Activated CD4-positive, alpha-beta T cell treated with anti-CD3 and anti-CD28 coated beads for 4 hours (primary cell): ENCODE measurements at places on chromosomes 13 and 19.
A peak's percentile ranks its signal among the peaks of the same experiment; 100 is the strongest.

- no peak for DNase-seq
Observed at GRCh38 chr13:72457151-72457550, 270.3 kb downstream of the MZT1 start.

GRCh38 chr13:94613051-94613450, 11.4 kb downstream of the GPR180 start:
- no peak for DNase-seq

DNA sequence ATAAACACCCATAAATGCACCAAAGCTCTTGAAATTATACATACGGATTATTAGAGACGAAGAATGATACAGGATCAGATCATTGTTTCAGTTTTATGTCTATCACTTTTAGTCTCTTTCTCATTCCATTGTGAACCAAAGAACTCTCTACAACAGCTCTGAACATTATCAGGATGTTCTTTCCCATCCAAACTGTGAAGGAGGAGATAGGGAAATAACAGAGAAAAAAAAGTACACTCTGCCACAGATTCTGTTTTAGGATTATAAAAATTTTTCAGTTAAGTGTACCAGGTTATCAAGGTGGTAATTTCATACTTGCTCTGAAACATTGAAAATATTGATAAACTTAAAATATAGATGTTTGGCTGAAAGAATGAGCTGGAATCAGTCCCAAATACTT, 270.9 kb downstream of the MZT1 start:
- no peak for DNase-seq

DNA sequence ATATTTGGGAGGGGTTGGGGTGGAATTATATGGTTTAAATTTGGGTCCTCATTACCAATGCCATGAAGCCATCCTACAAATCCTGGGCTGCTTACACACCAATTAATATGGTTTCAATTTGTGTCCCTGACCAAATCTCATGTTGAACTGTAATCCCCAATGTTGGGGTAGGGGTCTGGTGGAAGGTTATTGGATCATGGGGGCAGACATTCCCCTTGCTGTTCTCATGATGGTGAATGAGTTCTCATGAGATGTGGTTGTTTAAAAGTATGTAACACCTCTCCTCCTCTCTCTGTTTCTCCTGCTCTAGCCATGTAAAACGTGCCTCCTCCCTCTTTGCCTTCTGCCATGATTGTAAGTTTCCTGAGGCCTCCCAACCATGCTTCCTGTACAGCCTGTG, 46.6 kb upstream of the FAM124A start:
- no peak for DNase-seq

DNA sequence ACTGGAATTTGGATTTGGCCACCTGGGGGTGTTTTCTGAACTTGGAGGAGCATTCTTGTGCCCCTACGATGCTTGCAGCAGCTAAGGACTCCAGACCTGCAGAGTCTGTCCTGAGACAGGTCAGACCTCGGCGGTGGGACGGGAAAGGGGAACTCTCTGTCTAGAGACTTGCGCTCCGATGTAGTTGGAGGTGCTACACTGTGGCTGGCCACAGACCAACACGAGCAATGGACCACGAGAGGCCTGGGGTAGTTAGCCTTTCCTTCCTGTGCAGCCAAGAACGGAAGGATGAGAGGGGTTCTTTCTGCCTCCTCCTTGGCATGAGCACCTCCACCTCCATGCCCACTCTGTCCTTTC, 5.9 kb upstream of the GRAMD1A start:
- no peak for DNase-seq

GRCh38 chr19:18456974-18457373, 19.0 kb upstream of the ISYNA1 start:
- no peak for DNase-seq

- no peak for DNase-seq
Observed at GRCh38 chr13:27489456-27489855, 39.1 kb upstream of the MTIF3 start.

DNA sequence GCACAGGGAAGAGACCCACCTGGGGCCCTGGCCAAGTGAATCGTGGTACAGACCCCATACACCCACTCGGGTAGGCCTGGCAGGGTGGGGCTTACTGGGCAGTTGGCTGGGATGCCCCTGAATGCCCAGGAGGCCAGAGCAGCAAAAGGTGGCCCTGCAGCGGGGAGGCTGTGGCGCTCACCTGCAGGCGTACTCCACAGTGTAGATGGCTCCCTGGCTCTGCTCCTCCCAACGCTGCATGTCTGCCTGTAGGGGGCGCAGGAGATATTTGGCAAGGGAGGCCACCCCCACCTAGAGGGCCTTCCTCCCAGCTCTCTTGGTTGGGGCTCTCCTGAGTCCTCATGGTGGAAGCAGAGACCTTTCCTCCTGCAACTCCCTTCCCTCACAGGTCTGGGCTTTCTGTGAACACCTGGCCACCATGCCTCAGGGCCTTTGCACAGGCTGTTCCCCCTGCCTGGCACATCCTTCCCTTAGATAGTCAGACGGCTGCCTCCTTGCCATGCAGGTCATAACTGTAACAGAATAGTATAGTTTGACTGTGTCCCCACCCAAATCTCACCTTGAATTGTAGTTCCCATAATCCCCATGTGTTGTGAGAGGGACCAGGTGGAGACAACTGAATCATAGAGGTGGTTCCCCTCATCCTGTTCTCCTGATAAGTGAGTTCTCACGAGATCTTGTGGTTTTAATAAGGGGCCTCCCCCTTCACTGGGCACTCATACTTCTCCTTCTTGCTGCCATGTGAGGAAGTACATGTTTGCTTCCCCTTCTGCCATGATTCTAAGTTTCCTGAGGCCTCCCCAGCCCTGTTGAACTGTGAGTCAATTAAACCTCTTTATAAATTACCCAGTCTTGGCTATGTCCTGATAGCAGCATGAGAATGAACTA, 5.9 kb downstream of the BORCS8 start:
- peak; percentile 64 for DNase-seq

DNA sequence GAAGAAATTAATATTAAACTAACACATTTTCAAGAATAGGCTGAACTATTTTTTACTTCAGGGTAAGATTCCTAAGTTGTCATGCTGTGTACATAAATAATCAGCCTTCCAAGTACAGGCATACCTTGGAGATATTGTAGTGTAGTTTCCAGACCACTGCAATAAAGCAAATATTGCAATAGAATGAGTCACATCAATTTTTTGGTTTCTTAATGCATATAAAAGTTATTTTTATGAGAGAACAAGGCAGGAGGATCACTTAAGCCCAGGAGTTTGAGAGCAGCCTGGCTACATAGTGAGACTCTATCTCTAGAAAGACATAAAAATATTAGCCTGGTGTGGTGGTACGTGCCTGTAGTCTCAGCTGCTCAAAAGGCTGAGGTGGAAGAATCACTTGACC, 511.5 kb downstream of the UQCRFS1 start:
- no peak for DNase-seq

GRCh38 chr13:20686167-20686566, 17.3 kb upstream of the IL17D start:
- no peak for DNase-seq

DNA sequence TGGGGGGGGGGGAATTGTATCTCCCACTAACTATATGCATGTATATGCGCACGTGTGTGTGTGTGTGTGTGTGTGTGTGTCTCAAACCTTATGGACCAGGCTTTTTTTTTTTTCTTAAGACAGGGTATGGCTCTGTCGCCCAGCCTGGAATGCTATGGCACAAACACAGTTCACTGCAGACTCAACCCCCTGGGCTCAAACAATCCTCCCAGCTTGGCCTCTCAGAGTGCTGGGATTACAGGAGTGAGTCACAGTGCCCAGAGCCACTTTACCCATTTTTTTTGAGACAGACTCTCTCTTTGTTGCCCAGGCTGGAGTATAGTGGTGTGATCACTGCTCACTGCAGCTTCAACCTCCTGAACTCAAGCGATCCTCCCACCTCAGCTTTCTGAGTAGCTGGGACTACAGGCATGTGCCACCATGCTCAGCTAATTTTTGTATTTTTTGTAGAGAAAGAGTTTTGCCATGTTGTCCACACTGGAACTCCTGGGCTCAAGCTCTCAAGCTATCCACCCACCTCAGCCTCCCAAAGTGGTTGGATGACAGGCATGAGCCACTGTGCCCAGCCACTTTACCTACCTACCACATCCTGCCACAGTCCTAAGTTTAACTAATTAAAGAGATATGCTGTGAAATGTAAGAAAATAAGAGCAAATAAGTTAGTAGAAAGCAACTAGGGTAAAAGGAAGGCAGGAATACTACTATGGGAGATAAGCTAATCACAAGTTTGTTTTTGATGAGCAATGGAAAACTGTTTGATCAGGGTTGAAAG, 2.4 kb downstream of the ZMYM5 start:
- DNase-seq, result no peak

DNA sequence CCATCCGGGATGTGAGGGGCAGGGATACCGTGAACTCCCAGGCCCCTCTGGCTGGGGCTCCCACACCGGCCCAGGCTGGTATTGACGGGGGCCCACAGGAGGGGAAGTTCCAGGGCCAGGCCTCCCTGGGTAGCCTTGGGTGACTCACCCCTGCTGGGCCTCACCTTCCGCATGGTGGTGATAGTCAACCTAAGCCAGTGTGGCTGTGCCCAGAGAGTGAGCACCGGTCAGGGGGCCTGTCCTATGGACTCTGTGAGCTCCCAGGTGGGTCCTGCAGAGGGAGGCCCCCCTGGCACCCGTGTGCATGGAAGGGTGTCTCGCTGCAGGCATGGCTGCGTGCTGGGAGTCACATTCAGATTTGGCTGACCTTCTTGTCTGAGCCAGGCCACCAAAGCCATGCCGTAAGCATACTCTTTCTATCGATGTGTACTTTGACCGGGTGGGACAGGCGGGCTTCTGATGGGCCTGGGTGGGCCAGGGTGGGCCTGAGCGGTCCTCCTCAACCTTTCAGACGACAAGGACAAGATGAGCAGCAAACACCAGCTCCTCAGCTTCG, 27.6 kb downstream of the DHX34 start:
- no peak for DNase-seq

- DNase-seq, result no peak
Observed at GRCh38 chr13:102657630-102658029, 37.2 kb downstream of the METTL21C start.

- DNase-seq, result no peak
Observed at GRCh38 chr13:47397739-47398138, 500.9 kb upstream of the HTR2A start.

DNA sequence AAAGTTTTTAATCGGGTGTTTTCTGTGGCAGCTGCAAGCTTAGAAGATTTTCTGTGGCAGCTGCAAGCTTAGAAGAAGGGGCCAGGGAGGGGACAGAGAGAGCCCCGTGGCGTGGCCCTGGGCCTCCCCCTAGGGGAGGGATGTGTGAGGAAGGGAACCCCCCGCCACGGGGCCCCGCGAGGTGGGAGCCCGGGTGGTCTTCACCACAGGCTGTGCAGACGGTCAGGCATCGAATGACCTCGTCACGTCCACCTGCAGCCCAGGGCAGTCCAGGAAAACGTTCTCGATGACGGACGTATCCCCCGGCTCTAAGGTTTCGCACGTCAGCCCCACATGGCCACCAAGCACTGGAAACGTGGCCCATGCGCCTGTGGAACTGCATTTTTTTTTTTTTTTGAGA, 8.6 kb downstream of the POLR2E start:
- DNase-seq, result no peak

- no peak for DNase-seq
Observed at GRCh38 chr19:54959840-54960239, 6.3 kb upstream of the NLRP2 start.
